ENCODE measurements at places on chromosomes 5 and 9.

GRCh38 chr5:82347201-82347865 is 69.2 kb upstream of the RPS23 start:
- no peak for DNase-seq

- DNase-seq: no peak
Observed at GRCh38 chr5:129760636-129761325, 12.9 kb downstream of the MINAR2 start.

DNA sequence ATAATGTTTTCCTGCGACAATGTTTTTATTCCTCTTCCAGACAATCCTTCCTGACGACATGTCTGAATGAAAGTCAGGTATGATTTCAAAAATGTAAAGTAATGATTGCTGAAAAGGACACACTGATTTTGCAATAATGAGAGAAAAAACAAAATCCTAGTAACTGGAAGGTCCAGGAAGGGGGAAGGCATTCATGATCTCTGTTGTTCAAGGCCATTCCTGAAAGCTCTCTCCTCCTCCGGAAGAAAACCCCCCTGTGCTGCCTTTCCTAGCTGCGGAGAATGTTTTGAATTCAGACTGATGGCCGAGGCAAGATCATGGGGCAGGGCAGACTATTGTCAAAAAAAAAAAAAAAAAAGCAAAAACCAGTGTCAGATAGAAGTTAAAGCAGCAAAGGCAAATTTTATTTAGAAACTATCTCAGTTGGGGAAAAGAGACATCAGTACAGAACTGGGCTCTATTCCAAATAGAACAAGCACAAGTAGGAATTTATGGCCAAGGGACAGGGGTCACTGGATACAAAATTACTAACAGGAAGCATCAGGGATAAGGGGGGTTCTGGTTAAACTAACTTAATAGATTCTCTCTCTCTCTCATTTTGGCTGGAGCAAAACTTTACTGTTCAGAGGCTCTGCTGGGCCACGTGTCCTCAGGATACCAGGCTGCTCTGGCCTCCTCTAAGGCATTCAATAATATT is 36.5 kb upstream of the CTSV start:
- DNase-seq: no peak

GRCh38 chr5:59097116-59097515 is 514.2 kb downstream of the RAB3C start:
- no peak for DNase-seq

DNA sequence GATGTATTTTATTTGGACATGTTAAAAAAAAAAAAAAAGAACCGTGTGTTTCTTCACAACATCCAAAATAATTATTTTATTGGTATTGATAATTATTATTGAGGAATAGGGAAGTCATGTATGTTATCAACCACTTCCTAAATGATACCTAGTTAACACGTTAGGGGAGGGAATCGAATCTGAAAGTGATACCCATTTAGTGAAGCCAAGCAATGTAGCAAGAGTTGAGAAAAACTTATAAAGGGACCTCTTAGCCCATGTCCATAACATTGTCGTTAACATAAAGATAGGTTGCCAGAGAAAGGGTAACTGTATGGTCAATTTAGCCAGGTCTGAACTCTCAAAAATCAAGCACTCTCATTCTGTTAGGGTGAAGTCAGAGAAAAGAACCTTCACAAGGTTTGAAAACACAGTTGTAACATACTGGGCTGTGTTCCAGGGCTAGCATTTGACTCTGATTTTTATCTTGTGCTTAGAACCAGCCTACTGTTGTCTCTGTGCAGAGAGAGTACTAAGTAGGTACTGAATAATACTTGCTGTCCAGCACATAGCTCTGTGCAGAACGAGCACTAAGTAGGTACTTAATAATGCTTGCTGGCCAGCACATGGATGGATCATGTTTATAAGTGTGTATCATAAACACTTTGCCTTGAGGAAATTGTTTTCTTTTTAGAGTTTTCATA is 60.4 kb downstream of the GHR start:
- DNase-seq: no peak

GRCh38 chr5:110896901-110897300 is 158.1 kb downstream of the SLC25A46 start:
- no peak for DNase-seq

Measured in activated T-helper 1 cell treated with Interleukin-2 at 50 U/mL for 16 hours (primary cell).